NB4 (cell line): ENCODE measurements at places on chromosomes 1 and 21.

GRCh38 chr1:200837931-200838571 is 34.7 kb upstream of the GPR25 start:
- peak; percentile 26 for DNase-seq

- DNase-seq = no peak
Observed at GRCh38 chr1:38814984-38815464, 44.5 kb downstream of the RRAGC start.

DNA sequence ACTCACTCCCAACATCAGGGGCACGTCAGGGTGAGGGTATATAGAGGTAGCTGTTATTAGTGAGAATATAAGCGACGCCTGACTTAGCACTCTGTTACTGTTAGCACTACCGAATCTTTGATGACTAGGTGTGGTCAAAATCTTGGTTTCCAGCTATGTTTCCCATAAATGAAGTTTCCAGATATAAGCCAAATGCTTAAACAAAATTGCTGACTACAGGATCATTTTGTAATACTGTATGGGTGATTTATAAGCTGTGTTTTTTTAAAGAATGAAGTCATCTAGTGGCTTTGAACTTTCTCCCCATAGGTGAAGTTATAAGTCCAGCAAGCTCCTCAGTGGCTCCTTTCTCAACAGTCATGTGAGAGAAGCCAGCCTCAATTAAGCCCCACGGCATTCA is 23.7 kb downstream of the KCNJ15 start:
- DNase-seq = no peak

DNA sequence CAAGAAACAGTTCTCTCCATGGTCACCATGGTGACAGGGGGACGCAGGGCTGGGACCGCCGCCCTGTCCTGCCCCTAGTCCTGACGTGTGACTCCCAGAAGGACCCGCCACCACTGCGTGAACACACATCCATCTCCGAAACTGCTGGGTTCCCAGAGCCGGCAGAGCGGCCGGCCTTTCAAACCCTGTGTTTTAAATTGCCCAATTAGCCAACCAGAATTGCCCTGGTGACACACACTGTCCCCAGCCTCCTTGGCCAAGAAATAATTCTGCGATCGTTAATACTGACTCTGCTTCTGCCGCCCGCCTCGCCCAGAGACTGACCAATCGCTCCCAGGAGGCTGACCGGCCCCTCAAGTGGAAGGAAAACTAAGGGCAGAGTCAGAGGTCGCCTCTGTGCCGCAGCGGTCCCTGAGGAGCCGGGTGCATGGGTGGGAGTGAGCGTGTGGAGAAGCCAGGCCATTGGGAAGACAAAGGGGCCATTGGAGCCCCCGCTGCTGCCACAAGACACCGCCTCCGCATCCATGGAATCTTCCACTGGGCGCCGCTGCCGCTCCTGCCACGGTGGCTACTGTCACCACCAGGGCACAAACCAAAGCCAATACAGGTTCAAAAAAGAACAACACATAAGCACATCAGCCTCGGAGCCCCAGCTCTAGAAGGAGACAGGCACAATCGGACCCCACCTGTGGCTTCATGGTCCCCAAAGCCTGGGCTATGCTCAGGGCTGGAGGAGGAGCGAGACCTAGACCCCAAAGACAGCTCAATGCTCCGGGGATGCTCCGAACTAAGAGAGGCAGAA is 273.2 kb downstream of the NPHP4 start:
- DNase-seq = no peak

- DNase-seq = no peak
Observed at GRCh38 chr1:17558954-17559614, 19.6 kb downstream of the ARHGEF10L start.

DNA sequence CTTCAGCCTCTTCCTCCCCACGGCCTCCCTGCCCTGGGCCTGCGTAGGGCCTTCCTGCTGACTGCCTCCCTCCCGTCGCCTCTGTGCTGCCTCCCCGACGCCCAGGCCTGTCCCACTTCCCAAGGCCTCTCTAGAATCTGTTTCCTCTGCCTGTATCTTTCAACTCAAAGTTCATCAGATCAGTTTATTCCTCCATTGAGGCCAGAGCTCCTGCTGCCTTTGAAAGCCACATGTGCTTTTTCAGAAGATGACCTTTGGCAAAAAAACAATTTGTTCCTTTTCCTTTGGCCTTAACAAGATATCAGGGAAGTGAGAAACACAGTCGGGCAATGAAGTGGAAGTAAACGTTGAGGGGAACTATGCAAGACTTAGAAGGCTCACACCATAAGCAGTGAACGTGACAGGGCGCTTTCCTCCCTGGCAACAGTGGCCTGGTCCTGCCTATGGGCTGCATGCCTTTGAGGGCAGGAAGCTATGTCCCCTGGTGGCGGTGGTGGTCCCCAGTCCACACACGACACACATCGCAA is 85.9 kb downstream of the PSMG1 start:
- DNase-seq = no peak

- no peak for DNase-seq
Observed at GRCh38 chr1:11771481-11772043, 9.6 kb downstream of the C1orf167 start.

- no peak for DNase-seq
Observed at GRCh38 chr1:18175530-18176377, 68.2 kb downstream of the IGSF21 start.
